ENCODE measurements at places on chromosomes 5 and 9.
A peak's percentile ranks its signal among the peaks of the same experiment; 100 is the strongest.

GRCh38 chr9:134978272-134978671 lies 60.6 kb upstream of the FCN1 start:
- DNase-seq: no peak

- DNase-seq: no peak
Measured at GRCh38 chr9:134601764-134602163, 39.8 kb upstream of the COL5A1 start.

GRCh38 chr9:8845376-8845775 lies 1045.8 kb upstream of the DMAC1 start:
- DNase-seq: no peak

DNA sequence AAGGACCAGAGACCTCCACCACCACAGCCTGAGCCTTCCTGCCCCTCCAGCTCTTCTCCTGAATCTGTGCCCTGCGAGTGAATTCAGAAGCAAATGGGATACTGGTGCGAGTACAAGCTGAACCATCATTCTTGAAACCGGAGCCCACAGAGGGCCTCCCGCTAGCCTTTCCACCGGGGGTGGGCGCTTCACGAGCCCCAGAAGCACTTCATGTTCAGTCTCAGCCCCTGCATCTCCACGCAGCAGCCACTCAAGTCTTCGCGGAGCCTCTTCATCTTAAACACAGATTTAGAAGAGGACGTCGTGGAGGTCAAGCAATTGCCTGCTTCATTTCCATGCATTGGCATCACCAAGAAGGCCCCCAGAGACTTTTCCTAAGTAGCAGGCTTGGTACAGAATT lies 26.0 kb upstream of the OLFM1 start:
- no peak for DNase-seq

GRCh38 chr9:93644397-93645088 lies 68.2 kb downstream of the PHF2 start:
- no peak for DNase-seq

DNA sequence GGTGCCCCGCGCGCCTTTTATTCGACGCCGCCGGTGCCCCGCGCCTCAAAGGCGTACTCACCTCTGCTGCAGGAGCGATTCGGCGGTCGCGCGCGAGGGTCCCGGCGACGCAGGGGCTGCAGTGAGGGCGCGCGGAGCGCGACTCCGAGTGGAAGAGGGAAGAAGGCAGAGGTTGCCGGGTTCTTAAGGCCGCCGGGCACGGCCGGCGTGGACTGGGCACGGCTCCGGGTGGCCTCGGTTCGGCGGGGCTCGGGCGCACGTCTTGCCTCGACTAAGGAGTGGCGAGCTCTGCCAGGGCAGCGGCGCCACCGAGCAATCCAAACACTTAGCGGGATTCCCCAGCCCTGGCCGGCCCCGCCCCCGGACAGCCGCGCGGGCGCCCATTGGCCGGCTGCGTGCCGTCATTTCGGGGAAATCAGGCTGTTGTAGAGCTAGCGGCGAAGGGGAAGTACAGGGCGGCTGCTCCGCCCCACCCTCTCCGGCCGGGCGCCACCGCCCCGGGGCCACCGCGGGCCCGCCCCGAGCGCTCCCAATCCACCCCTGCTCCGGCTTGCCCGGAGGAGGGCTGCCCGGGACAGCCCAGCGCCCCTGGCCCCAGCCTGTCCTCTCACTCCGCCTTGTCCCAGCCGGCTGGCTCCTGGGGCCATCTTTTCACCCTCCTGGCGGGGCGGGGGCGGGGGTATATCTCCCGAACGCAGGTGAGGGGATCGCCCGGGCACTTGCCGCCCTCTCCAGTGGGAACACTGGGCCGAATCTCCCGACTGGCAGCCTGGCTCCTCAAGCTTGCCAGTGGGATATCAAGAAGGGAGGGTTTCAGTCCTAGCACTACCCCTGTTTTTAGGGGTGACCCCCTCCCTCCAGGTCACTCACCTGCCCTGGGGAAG lies at the start of gene IRF1:
TSS of gene IRF1 (minus strand) at position 290 of the 884 bp plus-strand sequence. CDS start 1,295 bp downstream, outside the sequence.
- peak; percentile 87 for DNase-seq

DNA sequence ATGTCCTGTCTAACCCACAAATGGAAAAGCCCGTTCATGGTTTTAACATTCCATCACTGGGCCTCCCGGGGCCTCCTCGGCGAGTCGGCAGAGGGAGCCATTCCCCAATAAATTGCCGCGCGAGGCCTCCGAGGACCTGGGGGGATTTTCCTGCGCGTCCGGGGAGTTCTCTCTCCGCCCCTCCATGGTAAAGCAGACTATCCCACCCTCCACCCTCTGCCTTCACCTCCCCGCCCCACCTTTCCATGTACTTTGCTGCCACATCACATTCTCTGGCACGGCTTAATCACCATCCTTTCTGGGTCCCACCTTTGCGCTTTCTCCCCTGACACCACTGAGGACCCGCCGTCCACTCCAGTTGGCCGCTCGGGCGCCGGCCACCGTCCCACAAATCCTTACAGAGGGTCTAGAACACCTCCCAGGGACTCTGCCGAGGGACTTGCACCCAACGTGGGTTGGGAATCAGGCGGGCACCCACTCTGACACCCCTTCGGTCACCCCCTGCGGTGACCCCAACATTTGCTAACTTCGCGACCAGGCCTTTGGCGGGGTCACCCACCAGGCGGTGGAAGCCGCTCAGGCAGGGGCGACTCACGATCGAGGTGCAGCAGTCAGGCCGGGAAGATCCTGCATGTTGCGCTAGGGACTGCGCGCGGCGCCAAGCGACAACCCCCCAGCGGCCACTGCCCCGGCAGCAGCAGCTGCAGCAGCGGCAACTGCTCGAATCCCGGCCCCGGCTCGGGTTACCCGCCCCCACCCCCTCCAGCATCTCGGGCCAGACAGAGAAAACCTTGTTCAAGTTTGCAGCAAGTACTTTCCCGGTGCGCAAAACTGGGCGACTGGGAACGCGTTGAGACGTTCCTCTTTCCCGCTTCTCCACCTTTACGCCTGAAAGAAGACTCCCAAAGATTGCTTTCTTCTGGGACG lies at the start of gene MEGF10:
TSS of gene MEGF10 (plus strand) at position 778 of the 927 bp plus-strand sequence. CDS start 40,513 bp downstream, outside the sequence.
- DNase-seq: no peak

DNA sequence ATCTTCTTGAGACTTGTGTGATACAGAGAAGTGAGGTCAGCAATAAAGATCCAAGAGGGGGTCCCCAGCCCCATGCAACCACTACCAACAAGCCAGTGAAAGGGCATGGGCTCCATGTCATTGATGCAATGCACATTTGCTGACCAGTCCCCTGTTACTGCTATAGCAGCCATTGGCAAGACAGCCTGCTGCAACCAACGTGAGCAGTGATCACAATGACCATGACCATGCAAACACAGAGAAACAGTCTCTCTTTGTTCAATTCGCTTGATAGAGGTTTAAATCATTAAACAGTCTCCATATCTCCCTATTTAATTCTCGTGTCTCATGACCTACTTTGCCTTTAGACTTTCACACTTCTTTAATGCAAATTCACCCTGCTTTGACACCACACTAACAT lies 30.0 kb upstream of the FOXB2 start:
- DNase-seq: no peak

- no peak for DNase-seq
Measured at GRCh38 chr9:23829580-23830475, 3.8 kb upstream of the ELAVL2 start.

DNA sequence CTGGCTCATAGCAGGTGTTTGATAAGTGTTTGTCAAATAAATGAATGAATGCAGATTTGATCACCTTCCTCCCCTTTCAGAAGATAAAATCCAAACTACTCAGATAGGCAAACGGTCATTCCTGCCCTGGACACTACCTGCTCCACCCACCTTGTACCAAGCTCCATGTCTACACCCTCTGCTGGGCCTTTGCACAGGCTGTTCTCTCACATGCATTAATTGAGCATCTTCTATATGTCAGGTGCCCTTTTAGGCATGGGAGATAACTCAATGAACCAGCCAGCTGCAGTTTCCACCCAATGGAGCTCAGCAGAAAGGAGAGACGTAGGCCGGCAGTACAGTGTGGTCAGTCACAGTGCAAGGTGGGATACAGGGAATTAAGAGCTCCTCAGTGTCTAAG lies 102.3 kb upstream of the CPEB4 start:
- no peak for DNase-seq

GRCh38 chr5:1122511-1123294 lies 10.8 kb upstream of the SLC12A7 start:
- DNase-seq: no peak

GRCh38 chr9:122370869-122371755 lies at the start of gene PTGS1:
TSS of gene PTGS1 (plus strand) at chr9:122371024. CDS start at chr9:122371085, 61 bp downstream.
- no peak for DNase-seq

- DNase-seq: no peak
Measured at GRCh38 chr9:35933550-35934067, 24.3 kb downstream of the SPAAR start.

GRCh38 chr9:85723215-85723614 lies 18.5 kb downstream of the AGTPBP1 start:
- no peak for DNase-seq

GRCh38 chr5:158194561-158194976 lies 335.6 kb upstream of the CLINT1 start:
- DNase-seq: no peak

DNA sequence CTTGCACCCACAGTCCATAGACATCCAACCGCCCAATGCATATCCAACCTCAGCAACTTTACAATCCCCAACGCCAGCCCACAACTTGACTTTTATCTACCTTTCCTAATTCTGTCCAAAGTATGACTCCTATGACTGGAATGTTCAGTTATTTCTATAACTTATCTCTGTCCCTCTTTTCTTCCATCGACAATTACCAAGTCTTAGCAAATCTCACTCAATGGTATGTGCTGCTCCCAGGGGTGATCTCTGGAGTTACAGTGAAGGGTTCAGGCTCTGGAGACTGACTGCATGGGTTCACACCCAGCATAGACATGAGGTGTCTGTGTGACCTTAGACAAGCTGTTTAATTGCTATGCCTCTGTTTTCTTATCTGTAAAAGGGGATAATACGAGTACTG lies 106.9 kb downstream of the SPOCK1 start:
- DNase-seq: no peak

- no peak for DNase-seq
Measured at GRCh38 chr5:7856855-7857254, 5.9 kb upstream of the CFAP90 start.

DNA sequence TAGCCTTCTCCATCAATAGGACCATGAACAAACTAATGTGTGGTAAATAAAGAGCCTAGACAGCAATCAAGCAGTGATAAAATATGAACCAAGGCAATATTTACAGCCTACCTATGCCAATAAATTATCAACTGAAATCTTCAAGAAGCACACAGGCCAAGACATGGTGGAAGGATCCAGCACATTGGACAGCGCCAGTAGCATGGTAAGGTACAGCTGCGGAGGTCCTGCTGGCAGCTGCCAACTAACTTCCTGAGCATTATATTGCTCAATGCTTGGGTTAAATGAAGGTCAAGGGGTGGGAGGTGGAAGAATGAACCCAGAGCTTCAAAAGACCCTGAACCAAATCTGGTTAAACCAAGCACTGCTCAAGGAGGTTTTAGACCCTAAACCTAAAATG lies 16.5 kb upstream of the SPDL1 start:
- no peak for DNase-seq

DNA sequence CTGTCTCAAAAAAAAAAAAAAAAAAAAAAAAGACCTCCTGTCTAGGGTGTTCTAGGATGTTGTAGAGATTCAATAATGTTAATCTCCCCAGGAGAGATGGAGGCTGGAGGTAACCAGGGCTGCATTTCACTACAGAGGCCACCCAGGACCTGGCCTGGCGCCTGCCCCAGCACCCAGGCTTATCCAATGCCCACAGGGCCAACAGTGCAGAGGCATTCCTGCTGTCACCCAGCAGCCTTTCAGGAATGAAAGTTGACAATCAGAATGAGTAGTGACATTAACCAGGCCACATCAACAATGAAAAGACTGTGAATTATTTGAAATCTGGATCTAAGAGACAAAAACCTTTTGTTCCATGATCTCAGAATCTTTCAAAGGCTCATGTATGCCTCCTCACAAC lies 36.2 kb upstream of the GABRP start:
- DNase-seq: no peak
